SIG-M5 (cell line): ENCODE measurements at places on chromosomes 6 and 20.

DNA sequence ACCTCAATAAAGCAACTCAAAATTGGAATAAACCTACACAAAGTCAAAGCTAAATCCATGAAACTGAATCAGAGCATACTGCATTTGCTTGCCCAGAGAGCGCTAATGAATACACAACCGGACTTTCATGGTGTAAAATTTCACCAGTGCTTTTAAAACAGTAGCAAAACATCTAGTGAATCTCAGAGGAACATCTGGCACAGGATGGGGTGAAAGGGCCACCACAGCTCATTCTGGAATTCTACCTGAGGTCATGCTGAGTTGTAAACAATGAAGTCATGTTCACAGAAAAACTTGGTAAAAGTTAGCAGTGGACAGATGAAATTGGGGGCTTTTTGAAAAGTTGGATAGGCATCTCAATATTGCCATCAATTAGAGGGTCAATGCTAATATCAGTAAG lies 125.6 kb upstream of the STXBP5 start:
- DNase-seq, result no peak

- DNase-seq, result no peak
These were observed 361.1 kb downstream of the NRN1 start for GRCh38 chr6:5645328-5646290.

GRCh38 chr20:57114290-57115005 lies 152.0 kb downstream of the BMP7 start:
- no peak for DNase-seq

GRCh38 chr6:132190815-132191175 lies 210.5 kb downstream of the MOXD1 start:
- no peak for DNase-seq

DNA sequence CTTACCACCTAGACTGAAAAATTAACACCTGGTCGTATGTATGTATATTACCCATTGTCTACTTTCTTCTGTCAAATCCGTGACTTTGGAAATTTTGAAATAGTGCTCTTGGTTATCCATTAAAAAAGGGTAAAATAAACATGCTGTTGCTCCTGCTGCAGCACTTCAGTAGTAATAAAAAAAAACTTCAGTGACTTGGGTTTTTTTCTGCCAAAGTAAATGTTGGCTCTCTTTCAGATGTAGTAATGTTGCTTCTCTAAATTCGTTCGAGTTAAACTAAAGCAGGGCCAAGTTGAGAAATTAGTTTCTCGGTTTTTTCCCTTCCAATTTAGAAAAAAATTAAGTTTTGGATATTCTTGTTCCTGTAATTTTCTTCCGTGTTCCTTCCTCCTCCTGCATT lies 34.2 kb downstream of the JARID2 start:
- DNase-seq, result no peak

- no peak for DNase-seq
These were observed 54.1 kb upstream of the GGTLC1 start for GRCh38 chr20:24042646-24043045.

GRCh38 chr6:6931071-6932025 lies 176.4 kb upstream of the RREB1 start:
- DNase-seq, result no peak
